ENCODE measurements at places on chromosomes 11 and 22.

GRCh38 chr11:9574622-9575259 lies 1.3 kb downstream of the WEE1 start:
- no peak for DNase-seq

DNA sequence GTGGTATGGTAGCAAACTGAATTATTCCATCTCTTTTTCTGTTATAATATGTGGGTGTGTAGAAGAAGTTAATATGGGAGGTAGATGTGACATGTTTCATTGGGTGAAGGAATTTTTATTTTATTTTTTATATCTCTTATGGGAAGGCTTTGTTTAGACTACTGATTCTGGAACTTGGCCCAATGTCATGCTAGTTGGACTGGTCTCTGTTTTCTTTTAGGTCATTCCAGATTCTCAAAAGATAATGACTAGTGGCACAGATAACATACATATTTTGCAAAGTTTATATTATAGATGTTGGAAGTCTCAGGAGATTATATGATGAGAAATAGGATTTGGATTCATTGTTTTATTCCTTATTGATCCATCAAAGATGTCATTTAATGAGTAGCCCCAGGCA lies 1.3 kb upstream of the OOSP3 start:
- no peak for DNase-seq

- DNase-seq = no peak
Observed at GRCh38 chr22:40758390-40758789, 60.8 kb downstream of the SLC25A17 start.

- no peak for DNase-seq
Observed at GRCh38 chr11:73168925-73169579, 26.9 kb upstream of the FCHSD2 start.

DNA sequence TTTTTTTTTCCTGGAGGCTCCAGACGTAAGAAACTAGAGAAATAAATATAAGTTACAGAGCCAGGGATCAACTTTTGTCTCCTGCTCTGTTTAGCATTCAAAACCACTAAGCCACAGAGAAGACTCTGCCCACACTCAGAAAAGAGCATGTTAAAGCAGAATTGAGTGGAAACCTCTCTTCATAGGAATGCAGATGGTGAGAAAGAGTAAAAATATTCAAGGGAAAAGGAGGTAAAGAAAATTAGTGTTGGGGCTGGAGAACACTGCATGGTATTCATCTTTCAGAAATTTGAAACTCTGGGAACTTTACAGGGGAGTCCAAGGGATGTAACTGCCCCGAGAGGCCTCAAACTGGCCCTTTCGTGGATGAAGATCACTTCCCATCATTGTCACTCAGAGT lies 65.1 kb downstream of the CLMP start:
- no peak for DNase-seq

DNA sequence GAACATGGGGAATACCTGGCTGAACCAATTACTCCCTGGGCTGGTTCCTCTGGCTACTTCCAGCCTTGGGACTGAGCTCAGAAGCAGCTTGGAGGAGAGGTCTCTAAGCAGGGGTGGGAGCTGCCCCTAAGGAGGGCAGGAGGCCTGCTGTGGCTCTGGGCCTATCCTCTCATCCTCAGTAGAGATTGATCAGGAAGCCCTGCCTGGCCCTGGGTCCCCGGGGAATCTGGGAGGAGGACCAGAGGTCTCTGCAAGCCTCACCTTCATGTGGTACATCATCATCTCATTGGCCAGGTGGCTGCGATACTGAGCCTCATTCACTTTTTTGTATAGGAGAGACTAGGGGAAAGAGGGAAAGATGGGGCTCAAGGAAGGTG lies 91.1 kb downstream of the PDE2A start:
- no peak for DNase-seq

- DNase-seq = no peak
Observed at GRCh38 chr11:30348035-30348434, 25.1 kb downstream of the ARL14EP start.

GRCh38 chr11:108160970-108161566 lies 39.7 kb downstream of the ACAT1 start:
- no peak for DNase-seq

- no peak for DNase-seq
Observed at GRCh38 chr11:44301564-44302271, 8.2 kb downstream of the ALX4 start.

DNA sequence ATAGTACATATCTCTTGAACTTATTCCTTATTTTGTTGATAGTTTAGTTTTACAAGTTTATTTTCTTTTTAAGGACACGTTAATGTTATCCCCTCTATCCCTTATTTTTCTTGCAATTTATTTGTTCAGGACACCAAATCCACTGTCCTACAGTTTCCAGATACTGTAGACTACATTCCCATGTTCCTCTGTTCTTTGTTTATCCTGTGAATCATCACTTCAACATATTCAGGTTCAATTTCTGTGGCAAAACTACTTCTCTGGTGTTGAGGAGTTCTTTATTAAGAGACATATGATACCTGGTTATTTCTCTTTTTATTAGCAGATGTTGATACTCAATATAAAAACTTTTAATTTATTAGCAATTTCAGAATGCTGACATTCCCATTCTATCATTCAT lies 72.8 kb upstream of the CLNS1A start:
- DNase-seq = no peak

DNA sequence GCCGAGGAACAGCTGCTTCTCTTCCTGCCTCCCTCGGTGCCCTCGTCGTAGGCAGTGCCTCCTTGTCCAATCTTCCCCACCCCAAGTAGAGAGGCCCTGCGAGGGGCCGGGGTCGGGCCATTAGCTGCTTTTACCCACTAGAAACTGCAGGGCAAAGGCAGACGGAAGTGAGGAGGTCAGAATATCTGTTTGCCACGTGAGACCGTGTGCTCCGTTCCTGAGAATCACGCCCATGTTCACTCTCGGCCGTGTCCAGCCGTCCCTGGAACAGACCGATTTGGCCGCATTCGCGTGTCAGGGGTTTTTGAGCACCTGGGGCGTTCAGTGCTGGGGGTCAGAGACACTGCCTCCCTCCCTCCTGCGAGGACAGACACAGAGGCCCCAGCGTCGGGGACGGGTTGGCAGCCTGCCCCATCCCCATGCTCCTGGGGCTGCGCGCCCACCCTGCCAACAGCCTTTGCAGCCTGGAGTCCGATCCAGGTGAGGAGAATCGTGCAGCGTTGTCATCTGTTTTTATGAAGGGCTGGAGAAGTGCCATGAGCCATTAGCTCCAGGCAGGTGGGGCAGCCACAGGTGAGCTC lies 982.2 kb downstream of the BRD1 start:
- DNase-seq = no peak

DNA sequence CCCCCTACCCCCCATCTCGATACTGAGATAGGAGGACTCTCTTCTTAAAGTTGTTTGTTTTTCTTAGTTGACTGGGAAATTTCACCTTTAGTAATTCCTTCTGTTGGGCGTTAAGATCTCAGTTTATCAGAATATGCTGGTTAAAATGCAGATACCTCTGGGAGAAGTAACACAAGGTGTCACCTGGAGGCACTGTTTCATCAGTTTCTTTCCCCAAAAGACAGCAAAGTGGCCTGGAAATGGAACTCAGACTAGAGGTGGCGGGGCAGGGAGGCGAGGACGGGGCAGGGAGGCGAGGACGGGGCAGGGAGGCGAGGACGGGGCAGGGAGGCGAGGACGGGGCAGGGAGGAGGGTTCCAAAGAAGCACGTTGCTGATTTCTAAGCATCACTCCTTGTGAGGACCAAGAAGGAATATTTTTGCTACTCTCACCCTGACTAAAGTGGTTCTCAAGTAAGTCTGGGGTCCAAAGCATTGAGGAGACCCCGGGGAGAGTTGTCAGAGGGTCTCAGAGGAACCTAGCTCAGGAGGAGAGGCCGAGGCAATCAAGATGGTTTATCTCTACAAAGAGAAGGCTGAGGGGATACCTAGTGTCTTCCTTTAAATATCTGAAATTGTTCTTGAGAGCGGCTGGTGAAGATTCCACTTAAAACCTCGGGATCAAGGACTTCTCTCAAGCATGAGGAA lies 147.0 kb upstream of the B3GAT1 start:
- no peak for DNase-seq

GRCh38 chr11:17898782-17899181 lies 114.1 kb downstream of the SERGEF start:
- DNase-seq = no peak

DNA sequence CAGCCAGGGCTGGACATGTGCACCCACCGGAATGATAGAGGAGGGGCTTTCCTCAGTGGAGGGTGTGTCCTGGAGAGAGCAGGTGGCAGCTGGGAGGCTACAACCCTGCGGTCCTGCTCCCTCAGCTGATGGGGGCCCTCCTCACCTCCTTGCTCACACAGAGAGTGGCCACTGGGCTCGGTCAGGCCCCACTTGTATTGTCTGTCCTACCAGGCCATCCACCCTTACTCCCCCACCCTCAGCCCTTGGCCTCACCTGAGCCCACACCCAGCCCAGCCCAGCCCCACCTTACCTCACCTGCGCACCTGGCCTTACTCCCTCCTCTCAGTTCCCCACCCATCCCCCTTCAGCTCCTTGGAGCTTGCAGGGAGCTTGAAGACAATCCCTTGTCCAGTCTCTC lies 3.1 kb downstream of the TRPM5 start:
- DNase-seq = no peak

DNA sequence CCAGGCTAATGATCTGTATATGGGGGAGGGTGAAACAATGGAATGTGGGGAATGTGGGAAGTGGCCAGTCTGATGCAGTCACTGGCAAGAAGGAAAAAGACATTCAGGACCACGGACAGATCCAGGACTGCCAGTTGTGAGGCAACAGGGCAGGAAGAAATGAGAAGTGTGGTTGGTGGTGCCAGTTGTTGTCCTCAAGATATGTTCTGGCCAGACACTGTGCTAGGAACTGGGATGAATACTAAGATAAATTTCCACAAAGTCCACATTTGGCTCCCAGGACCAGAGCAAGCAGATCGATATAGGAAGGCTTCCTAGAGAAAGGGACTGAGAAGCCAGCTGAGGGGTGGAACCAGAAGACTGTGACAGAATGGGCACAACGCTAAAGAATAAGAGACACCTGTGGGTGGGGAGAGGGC lies 6.8 kb upstream of the TPBGL start:
- DNase-seq = no peak

GRCh38 chr11:108729227-108729871 lies 64.5 kb downstream of the DDX10 start:
- DNase-seq = no peak

DNA sequence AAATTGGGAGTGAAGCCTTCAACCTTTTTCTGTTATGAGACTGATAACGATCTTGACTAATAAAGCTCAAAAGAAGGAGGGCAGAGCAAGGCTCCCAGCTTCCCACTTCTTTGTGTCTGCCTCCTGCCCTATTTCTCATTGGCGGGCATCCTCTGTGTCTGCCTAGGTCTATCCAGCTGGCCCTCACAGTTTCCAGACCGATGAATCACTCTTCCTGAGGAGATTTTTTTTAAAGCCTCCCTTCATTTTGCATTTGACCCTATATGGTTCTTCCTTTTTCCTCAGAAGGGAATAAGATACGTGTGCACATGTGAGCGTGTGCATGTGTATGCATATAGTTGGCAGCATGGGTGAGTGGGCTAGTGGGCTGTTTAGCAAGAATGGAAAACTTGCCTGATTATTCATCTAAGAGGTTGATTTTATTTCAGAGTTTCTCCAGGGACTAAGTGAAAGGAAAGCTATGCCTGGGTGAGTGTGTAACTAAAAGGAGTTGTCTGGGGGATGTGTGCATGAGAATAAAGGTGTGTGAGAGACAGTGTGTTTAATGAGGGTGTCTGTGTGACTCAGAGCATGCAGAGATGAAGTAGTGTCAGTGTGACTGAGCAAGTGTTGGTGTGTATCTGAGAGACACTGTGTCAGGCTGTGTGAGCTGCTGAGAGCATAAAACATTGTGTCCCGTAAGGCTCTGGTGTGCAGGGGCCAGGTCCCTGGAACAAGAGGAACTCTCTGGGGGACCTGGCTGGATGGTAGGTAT lies 12.2 kb downstream of the PHLDB1 start:
- no peak for DNase-seq

GRCh38 chr22:22907551-22908494 lies 20.2 kb downstream of the IGLL5 start:
- no peak for DNase-seq

- DNase-seq = no peak
Observed at GRCh38 chr11:67406969-67407687, 3.2 kb downstream of the TBC1D10C start.

- no peak for DNase-seq
Observed at GRCh38 chr11:69355346-69355940, 61.5 kb downstream of the MYEOV start.

- no peak for DNase-seq
Observed at GRCh38 chr11:125201525-125202141, 37.1 kb downstream of the PKNOX2 start.

DNA sequence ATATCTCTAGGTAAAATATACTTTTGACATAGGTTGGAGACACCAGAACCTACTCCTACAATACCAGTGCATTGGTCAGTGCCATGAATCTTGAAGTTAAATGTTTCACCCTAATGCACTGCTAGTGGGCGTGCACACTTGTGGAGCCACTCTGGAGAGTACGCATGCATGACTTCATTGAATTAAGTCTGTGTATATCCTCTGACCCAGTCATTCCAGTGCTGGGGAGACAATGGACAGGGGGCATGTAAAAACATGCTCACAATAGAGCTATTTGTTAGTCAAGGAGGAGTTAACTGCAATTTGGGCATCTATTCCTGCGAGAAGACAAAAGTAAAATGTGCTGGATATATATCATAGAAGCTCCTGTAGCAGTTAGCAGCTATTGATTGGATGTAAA lies 335.4 kb upstream of the NCAM1 start:
- DNase-seq = no peak

DNA sequence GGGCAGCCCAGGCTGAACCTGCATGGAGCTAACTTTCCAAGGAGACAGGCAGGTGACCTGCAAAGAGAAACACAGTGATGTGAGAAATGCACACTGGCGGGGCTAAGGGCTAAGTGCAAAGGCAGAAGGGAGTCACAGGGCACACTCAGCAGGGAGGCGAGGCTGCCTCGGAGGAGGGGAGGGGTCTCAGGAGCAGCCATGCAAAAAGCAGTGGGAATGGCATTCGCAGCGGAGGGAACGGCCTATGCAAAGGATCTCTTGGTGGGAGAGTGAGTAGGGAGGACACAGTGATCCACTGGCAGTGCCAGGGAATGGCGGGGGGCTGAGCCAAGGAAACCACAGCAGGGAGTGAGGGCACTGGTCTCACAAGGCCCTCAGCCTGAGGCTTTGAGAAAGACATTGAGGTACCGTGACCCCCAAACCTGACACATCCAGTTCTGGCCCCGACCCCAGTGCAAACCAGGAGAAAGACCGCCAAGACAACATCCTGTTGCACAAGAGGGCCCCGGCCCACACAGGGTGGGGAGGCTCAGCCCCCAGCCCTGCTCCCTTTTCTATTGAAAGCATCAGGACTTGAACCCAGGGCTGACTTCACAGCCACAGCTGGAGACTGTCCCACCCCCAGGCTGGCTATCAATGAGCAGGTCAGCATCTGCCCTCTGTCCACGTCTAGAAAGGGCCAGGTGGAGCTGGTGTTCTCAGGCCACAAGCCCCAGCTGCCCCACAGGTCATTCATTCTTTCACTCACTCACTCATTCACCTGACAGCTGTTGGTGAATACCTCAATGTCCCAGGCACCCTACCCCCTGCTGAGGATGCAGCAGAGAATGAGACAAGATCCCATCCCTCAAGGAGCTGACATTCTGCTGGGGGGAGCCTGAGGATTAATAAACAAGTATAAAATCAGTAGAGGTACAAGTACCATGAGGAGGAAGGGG lies 50.7 kb downstream of the IGLL1 start:
- DNase-seq = no peak

Data from stimulated activated CD8-positive, alpha-beta memory T cell treated with anti-CD3 and anti-CD28 coated beads, Interleukin-7, amount 100 ng/mL, for 1 hour (primary cell).